Fibroblast of skin of scalp (primary cell): ENCODE measurements at places on chromosomes 3 and 15.

GRCh38 chr15:23483821-23484299, 36.8 kb upstream of the GOLGA6L2 start:
- no peak for DNase-seq

DNA sequence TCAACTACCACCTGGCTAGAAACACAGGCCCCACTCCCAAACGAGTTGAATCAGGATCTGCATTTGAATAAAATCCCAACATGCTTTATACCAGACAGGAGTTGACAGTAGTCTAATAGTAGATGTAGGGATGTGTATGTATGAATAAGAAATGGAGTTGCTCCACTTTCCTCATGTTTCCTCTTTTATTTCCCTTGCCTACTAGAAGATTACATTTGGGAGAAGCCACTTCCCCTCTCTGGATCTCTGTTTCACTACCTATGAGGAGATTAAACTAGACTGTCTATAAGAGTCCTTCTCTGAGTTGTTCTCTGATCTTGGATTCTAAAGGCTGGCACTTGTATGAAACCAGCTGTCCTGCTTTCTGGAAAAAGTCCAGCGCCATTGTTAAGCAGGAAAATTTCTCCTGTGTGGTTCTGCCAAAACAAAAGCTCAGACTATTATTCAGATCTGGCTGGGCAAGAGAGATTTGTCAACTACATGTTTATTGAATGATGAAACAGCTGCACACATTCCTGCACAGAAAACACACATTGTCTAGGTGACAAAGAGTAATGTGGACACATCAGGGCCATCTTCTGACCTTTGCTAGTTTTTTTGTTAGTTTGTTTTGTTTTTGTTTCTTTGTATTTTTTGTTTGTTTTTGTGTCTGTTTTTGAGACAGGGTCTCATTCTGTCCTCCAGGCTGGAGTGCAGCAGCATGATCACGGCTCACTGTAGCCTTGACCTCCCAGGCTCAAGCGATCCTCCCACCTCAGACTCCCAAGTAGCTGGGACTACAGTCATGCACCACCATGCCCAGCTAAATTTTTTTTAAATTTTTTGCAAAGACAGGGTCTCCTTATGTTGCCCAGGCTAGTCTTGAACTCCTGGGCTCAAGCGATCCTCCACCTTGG, 29.9 kb downstream of the ACP3 start:
- peak; percentile 20 for DNase-seq

DNA sequence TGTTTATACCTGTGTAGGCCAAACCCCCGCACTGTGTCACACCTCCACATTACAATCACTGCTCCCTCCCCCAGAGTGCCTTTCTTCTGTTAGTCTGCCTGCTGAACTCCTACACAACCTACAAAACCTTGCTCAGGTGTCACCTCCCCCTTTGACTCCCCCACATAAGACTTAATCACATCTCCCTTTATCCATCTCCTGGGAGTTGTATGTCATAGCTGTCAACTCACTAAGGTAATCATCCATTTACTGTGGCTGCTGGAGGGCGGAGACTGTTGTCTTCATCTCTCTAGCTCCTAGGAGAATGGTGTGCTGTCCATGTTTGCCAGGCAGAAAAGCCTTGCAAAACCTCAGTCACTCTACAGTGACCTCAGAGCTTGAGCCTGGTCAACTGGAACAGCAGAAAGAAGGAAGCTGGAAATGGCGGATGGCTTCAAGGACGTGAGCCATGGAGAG, 43.8 kb downstream of the ZNF710 start:
- DNase-seq: no peak

DNA sequence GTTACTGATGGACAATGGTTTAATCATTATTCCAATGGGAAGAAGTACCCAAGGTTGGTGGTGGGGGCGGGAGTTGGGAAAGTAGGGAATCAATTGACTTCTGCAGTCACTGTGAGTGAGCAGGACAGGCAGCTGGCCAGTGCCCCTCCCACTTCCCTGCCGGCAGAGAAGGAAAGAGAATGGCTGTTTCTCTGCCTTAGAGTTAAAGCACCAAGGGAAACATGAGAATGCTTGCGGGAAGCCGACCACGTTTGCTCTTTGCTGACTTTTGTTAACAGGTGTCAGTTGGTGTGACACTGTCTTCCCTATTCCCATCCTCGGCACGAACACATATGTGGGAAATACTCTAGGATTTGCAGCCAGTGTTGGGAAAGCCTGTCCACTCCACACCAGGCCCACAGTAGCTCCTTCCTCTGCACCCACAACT, 33.5 kb upstream of the MFSD1 start:
- DNase-seq: peak; percentile 38

DNA sequence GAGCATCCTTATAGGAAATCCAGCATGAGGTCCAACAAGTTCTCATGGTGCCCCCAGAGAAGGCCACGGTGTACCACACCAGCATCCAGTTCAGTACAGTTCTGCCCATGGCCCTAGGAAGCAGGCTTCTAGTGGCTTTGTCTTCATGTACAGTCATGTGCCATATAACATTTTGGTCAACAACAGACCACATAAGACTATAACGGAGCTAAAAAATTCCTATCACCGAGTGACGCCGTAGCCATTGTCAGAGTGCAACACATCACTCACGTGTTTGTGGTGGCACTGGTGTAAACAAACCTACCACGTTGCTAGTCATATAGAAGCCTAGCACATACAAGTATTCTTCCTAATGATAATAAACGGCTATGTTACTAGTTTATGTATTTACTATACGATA, 209.0 kb downstream of the ARRDC4 start:
- no peak for DNase-seq

DNA sequence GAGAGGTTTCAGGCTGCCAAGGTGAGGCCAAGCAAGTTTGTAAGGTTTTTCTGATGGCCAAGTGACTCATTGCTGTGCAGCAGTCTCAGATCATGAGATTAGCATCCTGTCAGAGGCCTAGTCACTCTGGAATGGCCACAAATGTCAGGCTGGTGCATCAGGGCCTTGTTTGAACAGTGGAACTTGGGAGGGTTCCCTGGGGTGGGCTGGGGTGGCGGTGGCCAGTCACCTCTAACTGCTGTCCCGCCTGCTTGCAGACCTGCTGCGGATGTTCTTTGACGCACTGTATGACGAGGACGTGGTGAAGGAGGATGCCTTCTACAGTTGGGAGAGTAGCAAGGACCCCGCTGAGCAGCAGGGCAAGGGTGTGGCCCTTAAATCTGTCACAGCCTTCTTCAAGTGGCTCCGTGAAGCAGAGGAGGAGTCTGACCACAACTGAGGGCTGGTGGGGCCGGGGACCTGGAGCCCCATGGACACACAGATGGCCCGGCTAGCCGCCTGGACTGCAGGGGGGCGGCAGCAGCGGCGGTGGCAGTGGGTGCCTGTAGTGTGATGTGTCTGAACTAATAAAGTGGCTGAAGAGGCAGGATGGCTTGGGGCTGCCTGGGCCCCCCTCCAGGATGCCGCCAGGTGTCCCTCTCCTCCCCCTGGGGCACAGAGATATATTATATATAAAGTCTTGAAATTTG, 2.8 kb upstream of the FAM131A start:
- DNase-seq: peak; percentile 35

- DNase-seq: no peak
Observed at GRCh38 chr3:128617270-128617556, 33.4 kb downstream of the RPN1 start.

DNA sequence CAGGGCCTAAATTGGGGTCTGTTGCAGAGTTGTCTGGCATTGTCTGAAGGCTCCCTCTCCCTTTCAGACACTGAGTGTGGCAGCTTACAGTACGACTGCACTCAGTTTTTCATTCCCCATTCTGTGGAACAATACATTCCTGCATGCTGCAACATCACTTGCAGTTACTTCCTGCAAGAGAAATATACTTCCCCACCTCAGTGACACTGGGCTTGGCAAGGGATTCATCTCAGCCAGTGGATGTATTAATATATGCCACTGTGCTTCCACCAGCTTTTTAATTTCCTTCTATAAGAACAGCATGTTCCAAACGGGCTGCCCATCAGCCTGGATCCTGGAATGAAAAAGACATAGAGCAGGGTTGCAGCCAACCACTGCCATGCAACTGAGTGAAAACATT, 23.1 kb downstream of the B3GALNT1 start:
- DNase-seq: no peak

DNA sequence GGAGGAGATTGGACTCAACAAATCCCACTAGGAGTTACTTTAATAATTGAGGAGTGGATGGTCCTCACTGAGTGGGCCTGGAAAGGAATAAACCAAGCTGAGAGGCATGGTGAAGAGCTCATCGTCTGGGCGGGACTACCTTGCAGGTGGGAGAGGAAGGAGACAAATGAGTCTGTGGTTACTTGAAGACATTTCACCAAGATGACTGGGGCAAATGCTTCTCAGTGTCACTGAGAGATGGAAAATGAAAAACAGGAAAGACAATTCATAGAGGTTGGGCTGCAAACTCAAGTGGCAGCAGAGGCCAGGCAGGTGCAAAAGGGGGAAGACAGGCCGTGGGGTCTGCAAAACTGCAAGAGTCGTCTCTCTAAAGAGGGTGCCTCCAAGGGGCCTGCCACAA, 1.5 kb upstream of the ARHGAP31 start:
- no peak for DNase-seq

GRCh38 chr15:40511472-40512133, 40.8 kb downstream of the CHST14 start:
- DNase-seq: peak; percentile 25

- no peak for DNase-seq
Observed at GRCh38 chr15:69957175-69957574, 140.5 kb downstream of the TLE3 start.

GRCh38 chr3:44039006-44039405, 202.7 kb upstream of the TOPAZ1 start:
- no peak for DNase-seq

- no peak for DNase-seq
Observed at GRCh38 chr3:187951452-187952190, 202.3 kb upstream of the LPP start.

DNA sequence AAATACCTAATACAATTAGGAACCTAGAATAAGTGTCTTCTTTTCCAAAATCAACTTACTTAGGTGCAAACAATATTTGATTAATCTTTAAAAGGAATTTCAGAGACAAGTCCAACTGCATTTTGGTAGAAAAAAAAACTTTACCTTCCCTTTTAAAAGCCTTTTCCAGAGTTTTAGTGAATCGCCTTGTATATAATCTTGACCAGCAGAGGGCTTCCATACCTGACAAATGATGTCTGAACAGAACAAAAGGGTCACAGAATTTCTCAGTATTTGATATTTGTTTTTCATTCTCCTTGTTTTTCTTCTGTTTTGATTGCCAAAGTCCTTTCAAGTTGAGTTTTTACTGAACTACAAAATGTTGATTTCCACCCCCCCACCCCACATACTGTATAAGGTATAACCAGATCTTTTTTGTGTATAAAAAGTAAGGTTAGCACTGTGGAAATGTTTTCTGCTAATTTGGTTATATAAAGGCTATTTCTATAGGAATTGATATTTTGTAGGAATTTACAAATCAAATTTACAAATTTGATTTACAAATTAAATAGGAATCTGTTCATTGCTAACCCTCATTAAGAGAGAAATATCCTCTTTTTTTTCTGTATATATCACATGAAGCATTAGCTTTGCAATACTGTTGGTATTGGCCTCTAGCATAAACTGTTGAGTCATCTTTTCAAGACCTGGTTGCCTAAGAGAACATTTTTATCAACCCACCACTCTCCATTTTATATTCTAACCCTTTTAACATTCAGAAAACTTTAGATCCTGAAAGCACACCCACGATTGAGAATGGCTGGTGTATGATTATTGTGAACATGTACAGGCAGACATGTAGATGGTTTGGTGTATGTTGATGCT, 464.1 kb upstream of the RARB start:
- peak; percentile 44 for DNase-seq

DNA sequence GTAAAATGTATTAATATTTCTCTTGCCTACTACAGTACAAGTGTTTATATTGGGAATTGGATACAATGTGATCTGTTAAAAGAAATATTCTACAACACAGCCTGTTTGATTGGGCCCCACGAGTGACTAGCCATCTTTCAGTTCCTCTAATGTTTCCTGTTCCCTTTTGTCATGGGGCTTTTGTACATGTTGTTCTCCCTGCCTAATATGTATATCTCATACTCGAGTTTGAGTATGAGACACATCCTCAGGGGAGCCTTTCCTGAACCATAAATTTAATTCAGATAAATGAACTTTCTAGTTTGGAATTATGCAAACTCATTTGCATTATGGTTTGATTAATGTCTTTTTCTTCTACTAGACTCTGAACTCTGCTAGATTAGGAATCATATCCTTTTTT, 65.5 kb downstream of the MEF2A start:
- no peak for DNase-seq

- no peak for DNase-seq
Observed at GRCh38 chr3:112667599-112667998, 26.7 kb upstream of the CCDC80 start.

DNA sequence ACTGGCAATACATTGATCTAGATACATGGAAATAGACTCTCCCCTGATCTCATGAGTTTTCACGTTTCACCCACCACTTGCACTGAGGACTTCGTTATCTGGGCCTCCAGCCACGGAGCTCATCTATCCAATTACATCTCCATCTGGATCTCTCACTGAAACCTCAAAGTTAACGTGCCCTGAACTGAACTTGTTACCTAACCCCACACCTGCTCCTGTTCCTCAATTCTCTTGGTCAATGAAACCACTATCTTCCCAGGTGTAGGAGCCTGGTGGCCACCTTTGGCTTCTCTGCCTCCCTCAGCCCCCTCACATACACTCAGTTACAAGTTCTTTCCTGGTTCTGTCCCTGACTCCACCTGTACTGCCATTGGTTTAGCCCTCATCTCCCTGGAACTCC, 9.7 kb downstream of the DGKG start:
- no peak for DNase-seq
